Stimulated activated CD4-positive, alpha-beta T cell treated with anti-CD3 and anti-CD28 coated beads, TNF-alpha, amount 100 ng/mL, for 24 hours (primary cell): ENCODE measurements at places on chromosomes 4 and X.
A peak's percentile ranks its signal among the peaks of the same experiment; 100 is the strongest.

DNA sequence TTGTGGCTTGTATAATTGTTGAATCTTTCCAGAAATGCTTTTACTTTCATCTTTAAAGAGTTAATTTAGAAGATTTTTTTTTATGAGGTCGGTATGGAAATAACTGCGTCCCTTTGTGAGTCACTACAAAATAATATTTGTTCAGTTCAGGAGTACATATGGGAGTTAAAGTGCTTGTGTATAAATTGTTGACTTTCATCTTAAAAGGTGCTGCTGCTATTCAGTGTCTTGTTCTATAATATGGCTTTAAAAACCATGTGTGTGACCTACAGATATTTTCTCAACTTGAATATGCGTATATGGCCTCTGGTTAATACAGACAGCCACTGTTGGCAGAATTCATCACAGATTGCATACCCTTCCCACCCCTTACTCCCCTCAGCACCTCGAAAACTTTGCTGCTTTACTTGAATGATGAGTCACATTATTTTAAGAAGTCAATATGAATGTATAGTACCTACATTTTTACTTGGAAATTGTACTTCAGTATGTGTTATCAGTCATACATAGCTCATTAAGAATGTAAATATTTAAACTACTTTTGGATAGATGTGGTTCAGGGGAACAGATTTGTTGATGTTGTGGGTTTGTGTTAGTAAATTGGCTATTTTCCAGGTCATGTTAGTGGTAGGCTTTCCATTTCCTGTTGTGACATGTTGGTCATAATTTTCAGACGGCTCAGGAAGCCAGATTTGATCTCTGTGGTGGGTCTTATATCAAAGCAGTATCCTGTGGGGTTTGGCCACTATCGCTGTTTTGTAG lies 1.5 kb downstream of the CLCN3 start:
- no peak for DNase-seq

DNA sequence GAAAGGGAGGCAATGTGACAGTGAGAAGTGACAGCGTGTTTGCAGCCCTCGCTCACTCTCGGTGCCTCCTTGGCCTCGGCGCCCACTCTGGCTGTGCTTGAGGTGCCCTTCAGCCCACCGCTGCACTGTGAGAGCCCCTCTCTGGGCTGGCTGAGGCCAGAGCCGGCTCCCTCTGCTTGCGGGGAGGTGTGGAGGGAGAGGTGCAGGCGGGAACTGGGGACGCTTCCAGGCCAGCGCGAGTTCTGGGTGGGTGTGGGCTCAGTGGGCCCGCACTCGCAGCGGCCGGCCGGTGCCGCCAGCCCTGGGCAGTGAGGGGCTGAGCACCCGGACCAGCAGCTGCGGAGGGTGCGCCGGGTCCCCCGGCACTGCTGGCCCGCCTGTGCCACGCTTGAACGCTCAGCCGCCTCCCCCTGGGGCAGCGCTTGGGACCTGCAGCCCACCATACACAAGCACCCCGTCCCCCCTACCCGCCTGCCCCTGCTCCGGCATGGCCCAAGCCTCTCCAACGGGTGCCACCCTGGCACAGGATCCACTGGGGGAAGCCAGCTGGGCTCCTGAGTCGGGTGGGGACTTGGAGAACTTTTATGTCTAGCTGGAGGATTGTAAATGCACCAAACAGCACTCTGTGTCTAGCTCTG lies 1142.8 kb upstream of the INTU start:
- no peak for DNase-seq

DNA sequence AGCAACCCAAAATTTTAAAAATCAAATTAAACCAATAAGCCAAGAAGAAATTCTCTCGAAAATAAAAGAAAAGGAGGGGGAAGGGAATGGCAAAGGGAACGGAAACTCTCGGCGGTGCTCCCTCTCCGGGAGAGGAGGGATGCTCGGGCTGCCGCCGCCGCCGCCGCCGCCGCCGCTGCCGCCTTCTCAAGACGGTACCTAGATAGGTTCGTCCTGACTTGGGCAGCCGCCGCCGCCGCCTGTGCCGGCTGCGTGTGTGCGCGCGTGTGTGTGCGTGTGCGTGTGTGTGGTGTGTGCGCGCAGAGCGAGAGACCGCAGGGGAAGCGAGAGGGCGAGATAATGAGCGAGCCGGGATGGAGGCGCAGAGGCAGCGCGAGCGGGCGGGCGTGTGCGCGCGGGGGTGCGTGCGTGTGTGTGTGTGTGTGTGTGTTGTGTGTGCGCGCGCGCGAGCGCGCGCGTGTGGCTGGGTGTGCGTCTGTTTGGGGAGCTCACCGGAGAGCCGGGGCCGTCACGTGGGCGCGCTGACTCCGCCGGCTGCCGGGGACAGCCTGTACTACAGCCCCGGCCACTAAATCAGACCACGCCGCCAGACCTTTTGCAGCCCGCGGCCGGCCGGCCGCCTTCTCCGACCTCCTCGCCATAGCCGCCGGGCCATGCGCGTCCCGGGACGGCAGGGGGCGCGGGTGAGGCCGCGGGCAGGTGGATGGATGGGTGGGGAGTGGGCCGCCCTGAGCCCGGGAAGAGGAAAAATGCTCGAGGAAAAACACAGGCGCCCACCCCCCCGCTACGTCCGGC lies 111.6 kb downstream of the DHX15 start:
- no peak for DNase-seq

DNA sequence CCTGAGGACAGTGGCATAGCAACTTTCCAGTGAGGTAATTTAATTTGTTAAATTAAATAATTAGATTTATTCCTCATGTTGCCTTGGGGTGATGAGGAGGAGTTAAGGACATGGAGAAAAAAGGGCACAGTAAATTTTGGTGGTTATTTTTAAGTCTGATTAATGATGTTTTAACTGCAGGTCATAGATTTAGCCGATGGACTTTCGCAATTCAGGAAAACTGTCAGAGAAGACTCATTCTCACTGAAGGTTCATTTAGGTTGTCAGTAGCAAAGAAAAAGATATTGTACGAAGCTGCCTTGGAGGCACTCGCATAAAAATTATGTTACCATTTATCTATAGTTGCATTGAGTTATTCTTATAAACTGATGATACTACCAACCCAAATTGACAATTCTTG lies 164.2 kb upstream of the PITX2 start:
- no peak for DNase-seq

- no peak for DNase-seq
Measured at GRCh38 chr4:89898304-89898716, 3.7 kb downstream of the MMRN1 start.

DNA sequence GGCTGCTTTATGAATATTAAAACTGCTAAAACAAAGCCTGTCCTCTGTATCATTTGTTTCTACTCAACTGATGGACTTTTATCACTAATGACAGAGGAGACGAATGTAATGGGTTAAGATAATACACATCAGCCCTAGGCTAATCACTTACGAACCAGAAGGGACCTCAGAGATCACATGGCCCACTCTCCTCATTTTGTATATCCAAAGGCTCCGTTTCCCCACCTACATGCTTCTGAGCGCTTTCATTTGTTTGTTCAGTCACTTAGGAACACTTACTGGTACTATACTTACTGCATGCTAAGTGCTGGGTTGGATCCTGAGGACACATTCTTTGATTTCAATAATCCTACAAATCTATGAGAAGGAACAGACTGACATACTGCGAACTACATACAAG lies 169.3 kb downstream of the CEP135 start:
- DNase-seq: no peak

DNA sequence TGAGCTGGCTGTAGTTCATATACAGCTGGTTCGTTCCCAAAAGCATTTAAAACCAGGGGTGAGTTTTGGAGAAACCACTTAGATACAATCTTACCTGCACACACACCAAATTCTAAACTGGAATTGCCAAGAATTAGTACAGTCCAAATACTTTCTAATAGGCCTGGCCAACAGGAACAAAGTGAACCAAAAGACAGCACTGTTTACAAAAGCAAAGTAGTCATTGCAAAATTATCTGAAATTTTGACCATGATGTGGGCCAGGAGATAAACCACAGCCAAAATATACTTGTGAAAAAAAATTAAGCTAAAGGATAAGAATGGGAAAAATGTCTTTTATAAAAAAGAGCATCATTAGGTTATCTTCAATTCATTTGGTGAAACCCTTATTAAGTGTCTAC lies 37.9 kb upstream of the NAP1L5 start:
- no peak for DNase-seq

DNA sequence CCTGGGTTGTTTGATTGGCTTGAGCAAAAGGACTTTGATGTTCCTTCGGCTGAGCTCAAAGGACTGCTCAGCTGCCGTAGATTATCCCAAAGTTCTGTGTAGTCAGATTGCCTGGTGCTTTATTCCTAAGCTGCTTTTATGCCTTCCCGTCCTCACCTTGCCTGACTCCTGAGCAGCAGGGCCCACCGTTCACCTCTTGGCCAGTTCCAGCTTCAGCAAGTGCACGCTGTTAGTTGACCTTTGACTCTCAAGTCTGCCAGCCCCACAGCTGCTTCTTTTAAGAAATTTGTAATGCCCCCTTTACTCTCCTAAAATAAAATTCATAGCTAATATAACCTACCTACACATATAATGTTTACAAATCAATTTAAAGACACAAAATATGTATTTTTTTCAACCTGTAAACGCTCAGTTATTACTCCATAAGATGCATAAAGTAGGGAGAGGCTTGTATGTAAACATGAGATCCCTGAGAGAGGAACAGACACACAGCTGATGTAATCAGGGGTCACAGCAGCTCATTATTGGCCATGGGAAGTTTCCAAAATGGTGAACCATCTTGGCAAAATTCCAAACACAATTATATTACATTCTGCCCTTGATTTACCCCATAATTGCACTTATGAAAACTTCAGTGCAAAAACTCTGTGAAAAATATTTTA lies 28.6 kb downstream of the UCHL1 start:
- DNase-seq: no peak

- peak; percentile 2 for DNase-seq
Measured at GRCh38 chr4:110198049-110198434, 373 bp downstream of the ELOVL6 start.

DNA sequence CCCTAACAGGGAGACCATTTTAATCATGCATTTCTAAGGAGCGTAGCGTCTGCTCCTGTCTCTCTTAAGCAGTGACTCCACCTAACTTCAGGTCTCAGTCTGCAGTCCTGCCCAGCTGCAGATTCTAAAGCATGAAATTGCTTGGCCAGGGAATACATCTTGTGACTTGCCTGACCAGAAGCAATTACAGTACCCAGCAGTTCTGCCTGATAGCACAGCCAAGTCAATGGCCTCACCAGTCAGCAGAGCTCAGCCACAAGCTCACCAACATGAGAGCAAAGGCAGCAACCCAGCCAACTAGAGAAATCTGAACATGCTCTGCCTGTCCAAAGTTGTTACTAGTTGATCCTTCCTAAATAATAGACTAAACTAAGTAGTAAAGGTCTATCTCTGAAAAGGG lies 2011.9 kb upstream of the PCDH10 start:
- DNase-seq: no peak

- no peak for DNase-seq
Measured at GRCh38 chr4:31803526-31804195, 1083.5 kb downstream of the PCDH7 start.

DNA sequence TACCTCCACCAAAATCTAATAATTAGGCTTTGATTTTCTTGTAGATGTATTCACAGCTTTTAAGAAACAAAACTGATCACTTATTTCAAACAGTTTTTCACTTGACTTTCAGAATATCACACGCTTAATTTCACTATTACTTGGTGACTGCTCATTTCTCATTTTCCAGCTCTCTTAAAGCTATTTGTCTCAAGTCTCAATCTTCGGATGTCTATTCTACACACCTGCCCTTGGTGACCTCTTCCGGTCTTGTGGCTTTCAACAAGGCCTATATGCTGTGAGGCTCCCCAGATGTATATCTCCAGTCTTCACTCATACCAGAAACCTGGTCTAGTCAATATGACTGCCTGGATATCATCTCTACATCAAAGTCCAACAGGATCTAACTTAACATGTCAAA lies 34.9 kb upstream of the ANXA10 start:
- DNase-seq: no peak

DNA sequence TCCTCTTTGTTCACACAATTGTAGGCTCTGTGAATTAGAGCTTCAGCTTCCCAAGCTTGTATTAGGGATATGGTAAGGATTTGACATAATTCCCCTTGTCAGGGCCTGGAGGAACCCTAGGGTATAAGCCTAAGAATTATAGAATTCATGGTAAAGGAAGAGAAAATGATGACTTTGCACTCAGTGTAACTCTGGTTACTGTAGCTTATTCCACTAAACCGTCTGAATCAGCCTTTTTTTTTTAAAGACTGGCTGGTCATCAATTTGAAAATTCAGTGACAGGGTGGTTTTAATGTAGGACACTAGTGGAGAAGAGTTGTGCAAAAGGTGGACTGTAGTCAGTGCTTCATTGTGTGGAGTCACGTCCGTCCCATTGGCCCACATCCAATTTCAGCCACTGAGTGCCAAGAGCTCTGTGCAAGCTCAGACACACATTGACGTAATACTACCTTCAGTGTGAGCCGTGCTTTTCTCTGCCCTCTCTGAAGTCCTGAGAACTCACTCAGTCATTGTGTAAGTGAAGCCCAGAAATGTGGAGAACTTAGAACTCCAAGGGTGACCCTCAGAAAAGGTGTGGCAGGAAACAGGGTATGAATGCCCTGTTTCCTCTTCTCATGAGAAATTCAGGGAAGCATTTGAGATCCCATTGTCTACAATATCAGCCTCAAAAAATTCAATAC lies 449.8 kb downstream of the C4orf33 start:
- no peak for DNase-seq

GRCh38 chrX:54178100-54178940 lies 4.7 kb downstream of the FAM120C start:
- no peak for DNase-seq

DNA sequence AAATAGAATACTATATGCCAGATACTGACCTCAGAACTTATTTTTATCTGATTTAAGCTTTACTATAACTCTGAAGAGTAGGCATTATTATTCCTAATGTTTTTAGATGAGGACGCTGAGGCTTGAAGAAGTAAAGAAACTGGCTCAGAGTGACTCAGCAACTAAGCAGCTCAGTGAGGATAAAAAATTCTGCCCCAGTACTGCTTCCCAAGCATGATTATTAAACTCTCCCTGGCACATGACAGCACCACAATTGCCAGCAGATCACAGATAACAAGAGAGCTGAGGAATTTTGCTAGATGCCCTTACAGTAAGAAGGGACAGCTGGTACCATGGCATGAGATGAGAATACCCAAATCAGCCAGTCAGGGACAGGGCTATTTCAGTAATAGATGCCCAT lies 219.4 kb downstream of the NKX6-1 start:
- DNase-seq: no peak

DNA sequence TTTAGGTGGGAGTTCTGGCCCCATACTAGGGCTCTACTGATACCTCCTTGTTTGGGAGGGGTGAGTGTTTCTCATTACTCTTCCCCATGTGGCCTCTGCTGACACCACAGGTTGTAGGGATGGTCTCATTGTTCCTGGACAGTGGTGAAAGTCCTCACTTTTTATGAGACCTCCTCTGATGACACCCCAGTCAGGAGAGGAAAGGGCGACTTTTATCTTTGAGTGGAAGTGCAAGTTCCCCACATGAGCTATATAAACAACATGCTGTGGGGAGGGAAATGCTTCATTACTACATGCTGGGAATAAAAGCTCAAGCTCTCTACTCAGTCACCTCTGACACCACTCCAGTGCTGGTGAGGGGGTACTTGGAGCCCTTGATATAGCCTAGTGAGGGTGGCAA lies 29.5 kb upstream of the MAGEA6 start:
- DNase-seq: no peak
